Ovary (tissue), 10 donors: ENCODE measurements at places on chromosomes 11 and 22. TPM values are rescaled to one million over a fixed set of nuclear protein-coding genes. Genes with fewer than 3 reads are reported as not detected.

Gene SLC5A4
- total RNA-seq = not detected

Gene GNAZ
- 12.4 TPM for total RNA-seq

Gene SYT12
- total RNA-seq = 1.4 TPM

Gene MGAT3
- 1.1 TPM for total RNA-seq

Gene CFAP300
- 2.1 TPM for total RNA-seq

Gene MPPED2
- total RNA-seq = 0.51 TPM

Gene CD248
- 34.6 TPM for total RNA-seq

Gene PRRG4
- 1.0 TPM for total RNA-seq

Gene C11orf86
- total RNA-seq = not detected

Gene VPREB1
- not detected for total RNA-seq

Gene RCOR2
- 0.23 TPM for total RNA-seq

Gene LSP1
- 9.0 TPM for total RNA-seq

Gene TEX12
- total RNA-seq = 0.23 TPM

Gene RIMBP3B
- total RNA-seq = 0.15 TPM

Gene POTEH
- not detected for total RNA-seq

Gene COX8A
- total RNA-seq = 208 TPM

GRCh38 chr11:82771781-82772180 is 38.1 kb upstream of the FAM181B start:
- H3K27ac ChIP-seq = no peak overlapping the region
- H3K4me3 ChIP-seq = no peak overlapping the region
- no peaks in the 10 kb centered on the region for H3K36me3 ChIP-seq
- H3K27me3 ChIP-seq = no peaks in the 10 kb centered on the region
- no peaks in the 10 kb centered on the region for H3K4me1 ChIP-seq

DNA sequence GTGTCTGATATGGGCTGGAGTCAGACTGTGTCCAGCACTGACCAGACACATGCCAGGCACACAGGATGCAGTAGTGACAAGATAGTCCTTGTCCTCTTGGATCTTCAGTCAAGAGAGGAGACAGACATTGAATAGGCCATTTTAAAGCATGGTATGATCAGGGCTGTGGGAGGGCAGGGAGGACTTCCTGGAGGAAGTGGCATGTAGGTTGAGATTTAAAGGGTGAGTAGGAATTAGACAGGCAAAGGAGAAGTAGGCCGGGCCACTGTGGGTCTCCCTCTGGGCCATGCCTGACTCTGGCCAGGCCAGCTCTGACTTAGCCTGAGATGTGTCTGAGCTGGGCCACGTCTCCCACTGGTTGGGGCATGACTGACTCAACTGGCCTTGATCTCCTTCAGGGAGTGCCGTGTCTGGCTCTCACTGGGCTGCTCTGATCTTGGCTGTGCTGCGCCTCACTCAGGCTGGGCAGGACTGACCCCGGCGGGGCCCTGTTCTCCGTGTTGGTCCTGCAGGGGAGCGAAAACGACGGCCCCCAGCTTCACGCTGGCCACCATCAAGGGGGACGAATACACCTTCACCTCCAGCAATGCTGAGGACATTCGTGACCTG is 71.2 kb downstream of the MYO7A start:
- no peak for DNase-seq
- H3K4me3 ChIP-seq = no peak overlapping the region
- H3K27me3 ChIP-seq = no peaks in the 10 kb centered on the region
- H3K4me1 ChIP-seq = no peaks in the 10 kb centered on the region

DNA sequence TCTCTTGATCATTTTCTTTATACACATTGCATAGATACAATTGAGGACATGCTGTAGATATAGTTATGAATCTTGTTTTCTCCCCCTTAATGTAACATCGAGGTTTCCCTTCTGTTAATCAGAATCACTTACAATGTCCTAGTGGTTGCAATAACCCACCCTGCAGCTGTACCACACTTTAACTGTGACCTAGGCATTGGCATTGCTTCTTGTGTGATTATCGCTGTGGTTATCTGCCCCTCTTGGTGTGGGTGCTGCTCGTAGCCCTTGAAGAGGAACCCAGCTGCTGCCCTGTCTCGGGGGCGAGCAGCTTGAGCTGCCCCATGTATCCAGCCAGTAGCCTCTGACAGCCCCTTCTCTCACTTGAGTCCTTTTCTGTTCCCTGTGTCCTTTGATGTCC is 1.5 kb downstream of the DGAT2 start:
- no peak overlapping the region for H3K4me3 ChIP-seq
- no peaks in the 10 kb centered on the region for H3K36me3 ChIP-seq
- no peaks in the 10 kb centered on the region for H3K27me3 ChIP-seq

DNA sequence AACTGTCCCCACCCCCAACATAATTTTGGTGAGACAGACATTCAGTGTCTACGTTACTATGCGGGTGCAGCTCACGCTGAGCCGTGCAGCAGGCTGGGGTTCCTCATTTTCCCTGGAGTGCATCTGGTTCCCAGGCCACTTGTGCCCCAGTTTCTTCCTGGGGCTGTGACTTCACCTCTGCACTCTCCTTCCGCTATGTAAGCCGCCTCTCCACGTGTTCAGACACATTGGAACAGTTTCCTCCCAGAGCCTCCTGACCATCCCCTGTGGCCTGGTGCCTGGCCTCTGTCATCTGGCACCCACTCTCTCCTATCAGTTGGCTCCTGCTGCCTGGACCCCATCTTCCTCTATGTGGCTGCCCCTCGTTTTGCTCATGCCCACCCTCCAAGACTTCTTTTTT is 46.2 kb upstream of the A4GALT start:
- no peak overlapping the region for H3K4me3 ChIP-seq
- H3K36me3 ChIP-seq = no peaks in the 10 kb centered on the region
- H3K27me3 ChIP-seq = no peaks in the 10 kb centered on the region
- peaks cover 7% of the 10 kb centered on the region for H3K4me1 ChIP-seq
- no peak overlapping the region for H3K27ac ChIP-seq

DNA sequence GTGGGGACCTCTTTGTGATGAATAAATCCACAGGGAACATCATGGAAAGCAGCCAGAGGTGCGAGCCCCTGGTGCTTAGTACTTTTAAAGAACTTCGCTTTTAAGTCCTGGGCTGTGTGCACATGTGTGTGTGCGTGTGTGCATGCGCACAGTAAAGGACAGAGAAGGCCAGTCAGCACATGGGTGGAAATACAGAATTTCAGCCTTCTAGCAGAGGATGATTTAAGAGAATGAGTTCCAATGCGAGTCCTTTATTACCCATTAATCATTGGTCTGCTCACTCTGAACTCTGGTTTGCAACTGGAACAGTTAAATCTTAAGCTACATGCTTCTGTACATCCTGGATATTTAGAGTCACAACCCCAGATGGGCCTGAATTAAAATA is 18.9 kb downstream of the TEAD1 start:
- H3K27ac ChIP-seq = peak overlapping the region; percentile 74
- H3K27me3 ChIP-seq = no peaks in the 10 kb centered on the region
- DNase-seq = peak; percentile 37
- H3K4me3 ChIP-seq = no peak overlapping the region
- H3K36me3 ChIP-seq = no peaks in the 10 kb centered on the region

GRCh38 chr11:64887234-64887756 is 8.9 kb upstream of the EHD1 start:
- H3K4me3 ChIP-seq = no peak overlapping the region
- DNase-seq = no peak
- no peak overlapping the region for H3K27ac ChIP-seq
- no peaks in the 10 kb centered on the region for H3K27me3 ChIP-seq
- H3K4me1 ChIP-seq = peaks cover 1% of the 10 kb centered on the region
- no peaks in the 10 kb centered on the region for H3K36me3 ChIP-seq

GRCh38 chr11:109739379-109739778 is 317.4 kb downstream of the C11orf87 start:
- no peaks in the 10 kb centered on the region for H3K36me3 ChIP-seq
- H3K4me3 ChIP-seq = no peak overlapping the region
- H3K27me3 ChIP-seq = no peaks in the 10 kb centered on the region
- H3K4me1 ChIP-seq = no peaks in the 10 kb centered on the region

GRCh38 chr11:102559839-102560238 is 29.3 kb upstream of the MMP7 start:
- DNase-seq = no peak
- no peaks in the 10 kb centered on the region for H3K36me3 ChIP-seq
- H3K4me3 ChIP-seq = no peak overlapping the region

DNA sequence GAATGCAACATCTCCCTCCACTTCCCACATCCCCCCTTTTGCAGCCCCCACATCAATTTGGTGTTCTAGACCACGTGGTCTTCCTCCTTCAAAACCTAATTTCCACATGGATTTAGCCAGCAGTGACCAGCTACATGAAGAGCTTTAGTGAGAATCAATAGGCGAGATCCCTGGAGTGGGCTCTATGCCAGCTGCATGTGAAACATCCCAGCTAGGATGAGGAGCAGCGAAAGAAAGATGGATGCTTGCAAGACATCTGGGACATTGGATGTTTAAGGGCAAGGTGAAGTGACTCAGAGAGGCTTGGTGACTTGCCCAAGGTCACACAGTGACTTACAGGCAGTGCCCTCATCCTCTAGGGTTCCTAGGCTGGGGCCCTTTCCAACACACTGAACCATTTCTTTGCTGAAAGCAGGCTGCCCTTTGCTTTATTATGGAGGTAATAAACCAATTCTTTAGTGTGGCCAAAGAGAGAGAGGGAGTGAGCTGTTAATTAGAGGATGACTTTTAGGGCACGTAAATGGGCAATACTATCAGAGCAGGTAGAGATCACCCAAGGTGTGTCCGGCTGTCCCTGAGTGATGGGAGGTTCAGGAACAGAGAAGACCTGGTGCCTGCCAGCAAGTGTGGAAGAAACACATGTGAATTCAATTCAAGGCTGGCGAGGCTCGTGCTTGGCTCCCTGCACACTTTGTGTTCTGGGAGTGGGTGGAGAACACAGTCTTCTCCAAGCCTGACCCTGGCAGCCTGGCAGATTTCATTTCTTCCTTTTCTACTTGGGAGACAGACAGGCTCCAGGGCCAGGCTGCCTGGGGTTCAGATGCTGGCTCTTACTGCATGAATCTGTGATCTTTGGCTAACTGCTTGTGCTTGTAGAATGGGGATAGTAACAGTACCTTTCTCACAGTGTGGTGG is 24.0 kb downstream of the TSPAN18 start:
- DNase-seq = no peak
- peaks cover 5% of the 10 kb centered on the region for H3K4me1 ChIP-seq
- H3K27ac ChIP-seq = no peak overlapping the region
- H3K27me3 ChIP-seq = no peaks in the 10 kb centered on the region
- H3K4me3 ChIP-seq = no peak overlapping the region
- no peaks in the 10 kb centered on the region for H3K36me3 ChIP-seq

GRCh38 chr11:64229090-64229743 is 1.1 kb upstream of the DNAJC4 start:
- no peaks in the 10 kb centered on the region for H3K27me3 ChIP-seq
- peaks cover 29% of the 10 kb centered on the region for H3K4me1 ChIP-seq
- DNase-seq = peak; percentile 43
- no peaks in the 10 kb centered on the region for H3K36me3 ChIP-seq

- H3K4me3 ChIP-seq = no peak overlapping the region
- no peaks in the 10 kb centered on the region for H3K36me3 ChIP-seq
- no peaks in the 10 kb centered on the region for H3K27me3 ChIP-seq
- peak overlapping the region; percentile 8 for H3K27ac ChIP-seq
These were observed 401.0 kb downstream of the LARGE1 start for GRCh38 chr22:33519071-33519973.

GRCh38 chr22:39800790-39801520 is 92.6 kb downstream of the ENTHD1 start:
- no peak overlapping the region for H3K4me3 ChIP-seq
- no peak overlapping the region for H3K27ac ChIP-seq

DNA sequence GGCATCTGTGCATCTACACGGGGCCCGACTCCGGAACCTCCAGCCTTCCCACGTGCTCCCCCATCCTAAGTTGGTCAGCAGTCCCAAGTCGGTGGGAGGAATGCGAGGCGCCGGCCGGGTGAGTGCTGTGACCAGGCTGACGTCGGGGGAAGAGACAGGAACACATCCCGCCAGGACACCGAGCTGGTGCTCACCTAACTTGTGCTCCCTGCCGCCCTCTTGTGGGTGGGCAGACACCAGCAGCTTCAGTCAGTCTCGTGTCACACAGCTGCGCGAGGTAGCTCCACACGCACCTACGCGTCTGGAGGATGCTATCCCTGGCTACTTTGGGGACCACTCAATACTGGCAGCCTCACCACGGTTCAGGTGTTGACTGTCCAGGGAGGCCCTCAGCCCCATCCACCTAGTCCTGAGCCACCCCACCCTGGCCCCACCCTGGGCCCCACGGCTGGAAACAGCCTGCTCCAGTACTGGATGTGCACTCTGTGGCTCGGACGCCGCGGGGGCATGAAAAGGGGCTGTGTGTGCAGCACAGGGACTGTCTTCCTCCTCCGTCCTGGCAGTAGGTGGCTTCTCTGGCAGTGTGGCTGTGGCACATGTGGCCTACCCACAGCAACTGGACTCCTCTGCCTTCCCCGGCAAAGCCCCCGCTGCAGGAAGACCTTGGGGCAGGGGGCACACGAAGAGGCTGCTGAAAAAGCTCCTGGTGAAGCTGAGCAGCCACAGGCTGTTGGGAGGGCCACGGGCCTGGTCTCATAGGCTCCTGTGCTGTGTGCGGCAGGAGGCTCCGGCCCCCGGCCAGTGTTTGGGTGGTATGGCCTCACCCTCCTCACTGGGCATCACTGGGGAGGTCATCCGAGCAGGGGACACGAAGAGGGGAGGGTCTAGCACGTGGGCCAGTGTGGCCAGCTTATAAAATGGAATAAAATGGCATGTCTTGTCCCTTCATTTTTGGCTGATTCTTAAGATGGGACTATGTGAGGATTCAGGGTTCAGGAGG is 11.2 kb upstream of the BID start:
- no peaks in the 10 kb centered on the region for H3K36me3 ChIP-seq
- H3K4me3 ChIP-seq = no peak overlapping the region
- no peaks in the 10 kb centered on the region for H3K27me3 ChIP-seq
- DNase-seq = no peak
- peaks cover 9% of the 10 kb centered on the region for H3K4me1 ChIP-seq

- no peak overlapping the region for H3K27ac ChIP-seq
- no peak overlapping the region for H3K4me3 ChIP-seq
- H3K27me3 ChIP-seq = no peaks in the 10 kb centered on the region
- peaks cover 5% of the 10 kb centered on the region for H3K4me1 ChIP-seq
- no peaks in the 10 kb centered on the region for H3K36me3 ChIP-seq
These were observed 25.5 kb downstream of the IL18BP start for GRCh38 chr11:72024069-72024754.

DNA sequence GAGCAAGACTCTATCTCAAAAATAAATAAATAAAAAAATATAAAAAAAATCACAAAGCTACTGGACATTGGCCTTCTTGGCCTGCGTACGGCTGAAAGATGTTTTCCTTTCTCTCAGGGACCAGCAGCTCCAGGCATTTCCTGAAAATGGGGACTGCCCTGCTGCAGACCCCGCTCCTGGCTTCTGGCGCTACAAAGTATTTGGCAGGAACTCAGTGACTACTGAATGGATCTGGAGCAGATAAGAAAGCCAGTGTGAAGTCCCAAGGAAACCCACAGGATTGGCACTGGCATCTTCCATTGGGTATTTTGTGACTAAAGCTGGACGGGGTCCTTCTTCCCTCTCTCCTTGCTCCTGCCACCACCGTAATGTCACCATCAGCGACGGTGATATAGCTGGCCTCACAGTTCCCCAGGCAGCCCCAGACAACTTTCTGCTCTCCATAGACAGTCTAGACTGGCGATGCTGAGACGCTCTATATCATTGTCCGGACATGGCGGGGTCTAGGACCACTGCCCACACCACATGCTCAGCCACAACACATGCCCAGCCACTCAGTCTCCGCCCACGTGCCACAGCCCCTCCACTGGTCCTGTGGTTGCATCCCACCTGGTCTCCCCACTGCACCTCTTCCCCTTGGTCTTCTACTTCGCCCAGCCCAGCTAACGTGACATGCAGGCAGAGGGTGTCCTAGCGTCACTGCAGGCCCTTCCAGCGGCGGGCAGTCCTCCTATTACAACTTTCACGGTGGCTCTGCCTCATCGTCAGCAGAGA is 22.7 kb upstream of the YPEL1 start:
- H3K36me3 ChIP-seq = no peaks in the 10 kb centered on the region
- DNase-seq = no peak
- peaks cover 23% of the 10 kb centered on the region for H3K4me1 ChIP-seq
- H3K27ac ChIP-seq = no peak overlapping the region
- no peak overlapping the region for H3K4me3 ChIP-seq
